ENCODE measurements at places on chromosomes 4 and X.

GRCh38 chr4:176549161-176549865 lies 229.5 kb downstream of the SPCS3 start:
- H3K36me3 ChIP-seq, result no peaks in the 10 kb centered on the region
- no peak overlapping the region for H3K27ac ChIP-seq
- H3K4me3 ChIP-seq, result no peak overlapping the region
- no peak for DNase-seq
- H3K27me3 ChIP-seq, result no peaks in the 10 kb centered on the region

DNA sequence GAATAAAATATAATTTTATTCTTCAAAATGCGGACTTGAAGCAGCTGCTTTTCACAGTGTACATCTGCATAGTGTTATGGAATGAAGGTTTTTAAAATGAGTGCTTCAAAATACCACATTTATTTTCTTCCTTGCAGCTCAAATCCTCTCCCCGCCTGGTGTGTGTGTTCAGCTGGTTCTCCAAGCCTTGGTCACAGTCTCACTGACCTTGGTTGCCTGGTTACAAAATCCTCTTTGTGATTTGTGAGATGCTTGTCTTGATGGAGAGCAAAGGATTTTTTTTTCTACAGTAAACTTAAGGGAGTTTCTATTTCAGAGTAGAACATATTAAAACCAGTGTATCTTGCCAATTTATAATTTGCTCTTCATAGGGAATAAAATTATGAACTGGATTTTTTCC lies 139.2 kb downstream of the PCDH18 start:
- no peaks in the 10 kb centered on the region for H3K27me3 ChIP-seq
- H3K27ac ChIP-seq, result no peak overlapping the region
- H3K4me1 ChIP-seq, result no peaks in the 10 kb centered on the region
- H3K4me3 ChIP-seq, result no peak overlapping the region

DNA sequence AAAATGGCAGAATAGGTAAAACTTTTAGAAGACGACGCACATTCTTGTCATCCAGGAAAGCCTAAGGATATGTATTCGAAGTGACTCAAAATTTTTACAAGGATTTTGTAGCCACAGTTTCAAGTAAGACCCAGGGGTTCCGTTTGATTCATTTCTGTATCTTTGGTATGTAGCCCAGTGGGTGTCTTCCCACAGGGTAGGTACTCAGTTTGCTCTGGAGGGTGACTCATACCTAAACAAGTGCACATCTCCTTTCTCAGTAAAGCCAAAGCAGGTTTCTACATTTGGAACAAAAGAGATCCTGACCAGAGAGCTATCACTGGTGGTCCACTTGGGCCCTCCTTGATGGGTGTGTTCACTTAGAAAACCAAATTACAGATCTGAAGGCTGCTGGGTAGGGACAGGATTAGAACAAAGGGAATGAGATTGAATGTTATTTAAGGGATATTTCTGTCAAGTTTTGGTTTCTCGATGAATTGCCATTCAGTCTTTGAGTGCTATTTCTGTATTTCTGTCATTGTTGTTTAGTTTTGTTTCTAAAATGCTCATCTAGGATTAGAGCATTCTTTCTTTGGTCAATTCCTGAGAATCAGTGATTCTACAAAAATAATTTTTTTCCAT lies 56.1 kb downstream of the PLS3 start:
- no peaks in the 10 kb centered on the region for H3K27me3 ChIP-seq
- no peaks in the 10 kb centered on the region for H3K4me1 ChIP-seq
- no peak overlapping the region for H3K27ac ChIP-seq
- DNase-seq, result no peak

- peaks cover 28% of the 10 kb centered on the region for H3K36me3 ChIP-seq
- peak overlapping the region; percentile 85 for H3K4me3 ChIP-seq
- H3K4me1 ChIP-seq, result peaks cover 54% of the 10 kb centered on the region
- H3K27ac ChIP-seq, result peak overlapping the region; percentile 96
- no peak for DNase-seq
Observed at GRCh38 chr4:183445097-183445428, 627 bp downstream of the CDKN2AIP start.

DNA sequence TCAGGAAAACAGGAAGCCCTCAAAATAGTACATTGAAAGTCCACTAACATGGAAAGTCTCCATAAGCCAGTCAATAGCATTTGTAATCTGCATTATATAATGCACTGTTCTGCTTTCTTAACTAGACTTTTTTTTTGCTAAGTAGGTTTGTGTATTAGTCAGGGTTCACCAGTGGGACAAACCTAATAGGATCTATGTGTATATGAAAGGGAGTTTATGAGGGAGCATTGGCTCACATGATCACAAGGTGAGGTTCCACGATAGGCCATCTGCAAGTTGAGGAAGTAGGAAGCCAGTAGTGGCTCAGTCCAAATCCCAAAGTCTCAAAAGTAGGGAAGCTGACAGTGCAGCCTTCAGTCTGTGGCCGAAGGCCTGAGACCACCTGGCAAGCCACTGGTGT lies 116.0 kb downstream of the MXRA5 start:
- H3K4me1 ChIP-seq, result no peaks in the 10 kb centered on the region
- no peaks in the 10 kb centered on the region for H3K36me3 ChIP-seq
- H3K4me3 ChIP-seq, result no peak overlapping the region

DNA sequence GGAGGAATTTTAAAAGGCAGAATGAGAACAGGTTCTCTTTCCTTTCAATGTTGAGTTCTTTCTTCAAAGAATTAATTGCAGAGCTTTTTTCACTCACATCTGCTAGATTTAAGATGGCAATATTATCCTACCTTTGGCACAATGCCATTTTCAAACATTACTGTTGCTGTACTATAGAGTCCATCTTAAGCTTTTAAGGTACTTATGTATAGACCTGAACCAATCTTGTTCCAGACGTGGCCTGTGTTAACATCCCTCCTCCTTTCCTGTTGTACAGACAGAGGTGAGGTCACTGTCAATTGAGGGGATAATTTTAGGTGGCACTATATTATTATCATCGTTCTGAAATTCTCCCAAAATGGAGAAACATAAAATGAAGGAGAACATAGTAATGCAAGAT lies 53.0 kb upstream of the MYOZ2 start:
- H3K36me3 ChIP-seq, result no peaks in the 10 kb centered on the region
- H3K4me3 ChIP-seq, result no peak overlapping the region
- no peak overlapping the region for H3K27ac ChIP-seq
- no peaks in the 10 kb centered on the region for H3K4me1 ChIP-seq
- DNase-seq, result no peak

DNA sequence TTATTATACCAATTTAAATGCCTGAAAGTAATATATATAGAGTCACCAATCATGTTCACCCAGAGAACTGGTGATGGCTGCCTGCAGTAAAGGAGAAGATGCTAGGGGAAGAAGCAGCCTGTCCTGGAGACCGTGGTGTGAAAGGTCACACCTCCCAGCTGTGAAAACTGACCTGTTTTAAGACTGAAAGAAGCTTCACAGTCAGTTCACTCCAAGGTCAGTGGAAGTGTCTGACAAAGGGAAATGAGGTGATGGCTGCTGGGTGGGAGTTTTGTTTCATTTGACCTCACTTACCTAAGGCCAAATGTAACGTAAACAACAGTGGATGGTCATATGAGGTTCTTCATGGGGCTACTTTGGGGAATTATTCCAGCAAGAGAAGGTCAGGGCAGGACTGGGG lies 352.1 kb upstream of the GATB start:
- H3K4me1 ChIP-seq, result peaks cover 70% of the 10 kb centered on the region
- no peaks in the 10 kb centered on the region for H3K27me3 ChIP-seq
- H3K4me3 ChIP-seq, result no peak overlapping the region
- no peak overlapping the region for H3K27ac ChIP-seq

DNA sequence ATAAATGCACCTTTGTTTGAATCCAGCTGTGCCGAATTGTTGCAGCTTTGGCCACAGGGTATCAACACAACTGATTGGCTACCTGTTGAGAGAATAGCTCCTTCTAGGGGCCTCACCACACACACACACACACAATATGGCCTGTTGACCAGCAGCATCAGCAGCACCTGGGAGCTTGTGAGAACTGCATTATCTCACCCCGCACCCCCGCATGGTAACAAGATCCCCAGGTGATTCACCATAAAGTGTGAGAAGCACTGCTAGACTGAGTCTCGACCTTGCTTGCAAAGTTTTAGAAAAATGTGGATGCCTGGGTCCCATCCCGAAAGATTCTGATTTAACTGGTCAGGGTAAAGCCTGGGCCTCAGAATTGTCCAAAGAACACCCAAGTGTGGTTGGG lies 176.9 kb upstream of the PRPS2 start:
- no peaks in the 10 kb centered on the region for H3K27me3 ChIP-seq
- no peaks in the 10 kb centered on the region for H3K4me1 ChIP-seq
- no peaks in the 10 kb centered on the region for H3K36me3 ChIP-seq
- no peak for DNase-seq

- H3K27ac ChIP-seq, result no peak overlapping the region
- H3K36me3 ChIP-seq, result peaks cover 7% of the 10 kb centered on the region
- H3K27me3 ChIP-seq, result no peaks in the 10 kb centered on the region
- no peaks in the 10 kb centered on the region for H3K4me1 ChIP-seq
- DNase-seq, result no peak
- no peak overlapping the region for H3K4me3 ChIP-seq
Observed at GRCh38 chrX:18927558-18927957, 56.4 kb downstream of the PHKA2 start.

DNA sequence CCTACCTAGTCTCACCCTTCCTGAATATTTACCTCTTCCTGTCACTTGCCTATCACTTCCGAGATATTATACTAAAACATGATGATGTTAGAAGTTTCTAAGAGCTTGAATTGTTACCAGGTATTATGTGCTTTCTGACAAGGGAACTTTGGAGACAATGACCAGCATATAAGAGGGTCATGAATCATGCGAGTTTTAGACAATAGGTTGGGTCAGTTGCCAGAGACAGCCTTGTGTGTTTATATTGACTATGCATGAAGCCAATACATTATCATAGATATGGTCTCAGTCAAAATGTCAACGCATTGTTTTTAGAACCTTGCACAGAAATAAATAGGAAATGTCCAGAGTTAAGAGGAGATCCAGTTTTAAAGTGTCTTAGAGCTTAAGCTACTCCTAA lies 116.8 kb downstream of the KLHL4 start:
- DNase-seq, result no peak
- H3K27ac ChIP-seq, result no peak overlapping the region
- H3K4me1 ChIP-seq, result no peaks in the 10 kb centered on the region
- H3K36me3 ChIP-seq, result no peaks in the 10 kb centered on the region
- no peaks in the 10 kb centered on the region for H3K27me3 ChIP-seq

DNA sequence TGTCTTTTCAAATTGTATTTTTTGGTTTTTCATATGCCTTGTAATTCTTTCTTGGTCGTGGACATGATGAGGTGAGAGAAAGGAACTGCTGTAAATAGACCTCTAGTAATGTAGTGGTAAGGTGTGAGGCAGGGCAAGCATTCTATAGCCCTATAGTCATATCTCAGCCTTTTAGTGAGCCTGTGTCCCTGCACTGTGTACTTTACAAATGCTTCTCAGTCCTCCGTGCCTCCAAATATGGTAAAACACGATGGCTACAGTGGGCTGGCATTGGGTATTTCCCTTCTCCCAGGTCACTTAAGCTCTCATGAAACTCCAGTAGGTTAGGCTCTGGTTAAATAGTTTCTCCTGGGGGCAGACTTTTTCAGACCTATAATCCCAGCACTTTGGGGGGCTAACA lies 57.9 kb upstream of the PLS3 start:
- H3K4me3 ChIP-seq, result no peak overlapping the region
- no peaks in the 10 kb centered on the region for H3K27me3 ChIP-seq
- no peak overlapping the region for H3K27ac ChIP-seq
- H3K36me3 ChIP-seq, result no peaks in the 10 kb centered on the region
- no peak for DNase-seq
- H3K4me1 ChIP-seq, result no peaks in the 10 kb centered on the region

DNA sequence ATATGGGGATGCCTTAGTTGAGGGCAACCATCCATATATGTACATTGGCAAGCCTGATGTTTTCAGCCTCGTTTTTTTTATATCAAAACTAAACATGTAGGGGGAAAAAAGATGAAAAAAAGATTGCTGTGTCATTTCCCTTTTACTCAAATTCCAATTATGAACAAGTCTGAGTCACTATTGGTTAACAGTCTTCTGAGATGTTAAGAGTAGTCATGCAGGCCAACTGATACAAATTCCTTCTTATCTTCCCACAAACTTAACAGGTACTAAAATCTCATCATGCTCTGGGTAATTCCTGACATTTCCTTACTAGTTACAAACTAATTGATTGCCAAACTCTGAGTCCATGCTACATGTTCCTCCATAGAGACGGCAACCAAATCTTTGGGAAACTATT lies 222.1 kb downstream of the FRMPD4 start:
- no peaks in the 10 kb centered on the region for H3K36me3 ChIP-seq
- DNase-seq, result no peak
- no peak overlapping the region for H3K4me3 ChIP-seq
- no peak overlapping the region for H3K27ac ChIP-seq
- H3K27me3 ChIP-seq, result no peaks in the 10 kb centered on the region

DNA sequence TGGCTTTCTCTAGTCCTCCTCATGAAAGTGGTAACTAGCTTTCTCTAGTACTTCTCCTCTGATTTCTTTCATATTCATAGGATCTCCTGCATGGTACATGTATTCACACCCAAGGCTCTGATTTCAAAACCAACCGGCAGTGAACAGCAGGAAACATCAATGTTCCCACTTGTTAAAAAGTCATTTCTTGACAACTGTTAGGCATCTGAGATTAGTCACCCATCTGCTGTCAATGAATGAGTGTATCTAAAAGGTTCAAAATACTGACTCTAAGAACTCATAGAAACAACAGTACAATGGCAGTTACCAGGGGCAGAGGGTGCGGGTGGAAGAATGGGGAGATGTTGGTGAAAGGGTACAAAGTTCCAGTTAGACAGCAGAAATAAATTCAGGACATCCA lies 31.5 kb upstream of the PUDP start:
- H3K27ac ChIP-seq, result no peak overlapping the region
- no peaks in the 10 kb centered on the region for H3K27me3 ChIP-seq
- H3K36me3 ChIP-seq, result no peaks in the 10 kb centered on the region
- DNase-seq, result no peak
- H3K4me1 ChIP-seq, result no peaks in the 10 kb centered on the region
- H3K4me3 ChIP-seq, result no peak overlapping the region

DNA sequence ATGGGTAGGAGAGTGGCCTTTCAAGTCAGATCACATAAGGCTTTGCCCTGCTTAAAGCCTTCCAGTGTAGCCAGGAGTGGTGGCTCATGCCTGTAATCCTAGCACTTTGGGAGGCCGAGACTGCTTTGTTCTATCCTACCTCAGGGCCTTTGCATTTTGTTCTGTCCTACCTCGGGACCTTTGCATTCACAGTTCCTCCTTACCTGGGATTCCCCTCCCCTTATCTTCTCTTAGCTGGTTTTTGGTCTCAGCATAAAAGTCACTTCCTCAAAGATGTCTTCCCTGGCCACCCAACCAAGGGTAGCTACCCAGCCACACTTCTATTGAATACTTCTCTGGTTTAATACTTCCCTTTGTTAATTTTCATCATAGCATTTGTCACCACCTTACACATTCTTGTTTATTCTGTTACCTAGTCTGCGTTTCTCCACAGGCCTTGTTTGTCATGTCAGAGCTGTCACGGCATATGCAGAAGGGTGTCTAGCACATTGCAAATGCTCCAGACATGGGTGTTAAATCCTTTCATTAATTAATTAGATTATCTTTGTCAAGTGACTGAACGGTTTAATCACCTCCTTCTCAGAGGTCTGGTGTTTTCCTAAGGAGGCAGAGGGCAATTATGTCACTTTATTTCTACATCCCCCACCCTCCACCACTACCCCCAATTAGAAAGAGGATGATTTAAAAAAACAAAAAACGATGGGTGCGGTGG lies 11.3 kb upstream of the SETD7 start:
- no peak overlapping the region for H3K27ac ChIP-seq
- H3K4me3 ChIP-seq, result no peak overlapping the region
- no peaks in the 10 kb centered on the region for H3K36me3 ChIP-seq
- H3K27me3 ChIP-seq, result no peaks in the 10 kb centered on the region
- H3K4me1 ChIP-seq, result no peaks in the 10 kb centered on the region
